Breast epithelium (tissue), 4 donors: ENCODE measurements at places on chromosomes 2 and 18. TPM values are rescaled to one million over a fixed set of nuclear protein-coding genes. Genes with fewer than 3 reads are reported as not detected.

DNA sequence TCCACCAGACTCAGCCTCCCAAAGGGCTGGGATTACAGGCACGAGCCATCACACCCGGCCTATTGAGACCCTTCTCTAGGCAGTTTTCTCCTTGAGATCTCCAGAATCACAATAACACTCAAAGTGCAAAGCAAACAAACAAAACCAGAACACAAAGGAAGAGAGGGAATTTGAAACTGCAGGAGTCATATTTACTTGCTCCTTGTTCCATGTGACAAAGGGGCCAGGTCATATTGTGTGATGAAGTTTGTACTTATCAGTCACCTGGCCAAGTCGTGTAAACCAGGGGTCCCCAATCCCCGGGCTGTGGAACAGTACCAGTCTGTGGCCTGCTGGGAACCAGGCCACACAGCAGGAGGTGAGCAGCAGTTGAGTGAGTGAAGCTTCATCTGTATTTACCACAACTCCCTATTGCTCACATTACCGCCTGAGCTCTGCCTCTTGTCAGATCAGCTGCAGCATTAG, 26.5 kb downstream of the SCYGR8 start:
- H3K27ac ChIP-seq = no peak overlapping the region
- H3K36me3 ChIP-seq = no peaks in the 10 kb centered on the region
- no peak for DNase-seq
- H3K4me3 ChIP-seq = no peak overlapping the region
- no peaks in the 10 kb centered on the region for H3K4me1 ChIP-seq
- H3K27me3 ChIP-seq = no peaks in the 10 kb centered on the region

GRCh38 chr18:57083485-57083884, 63.4 kb upstream of the BOD1L2 start:
- no peaks in the 10 kb centered on the region for H3K36me3 ChIP-seq
- H3K4me1 ChIP-seq = no peaks in the 10 kb centered on the region
- no peak overlapping the region for H3K4me3 ChIP-seq
- no peak overlapping the region for H3K27ac ChIP-seq

DNA sequence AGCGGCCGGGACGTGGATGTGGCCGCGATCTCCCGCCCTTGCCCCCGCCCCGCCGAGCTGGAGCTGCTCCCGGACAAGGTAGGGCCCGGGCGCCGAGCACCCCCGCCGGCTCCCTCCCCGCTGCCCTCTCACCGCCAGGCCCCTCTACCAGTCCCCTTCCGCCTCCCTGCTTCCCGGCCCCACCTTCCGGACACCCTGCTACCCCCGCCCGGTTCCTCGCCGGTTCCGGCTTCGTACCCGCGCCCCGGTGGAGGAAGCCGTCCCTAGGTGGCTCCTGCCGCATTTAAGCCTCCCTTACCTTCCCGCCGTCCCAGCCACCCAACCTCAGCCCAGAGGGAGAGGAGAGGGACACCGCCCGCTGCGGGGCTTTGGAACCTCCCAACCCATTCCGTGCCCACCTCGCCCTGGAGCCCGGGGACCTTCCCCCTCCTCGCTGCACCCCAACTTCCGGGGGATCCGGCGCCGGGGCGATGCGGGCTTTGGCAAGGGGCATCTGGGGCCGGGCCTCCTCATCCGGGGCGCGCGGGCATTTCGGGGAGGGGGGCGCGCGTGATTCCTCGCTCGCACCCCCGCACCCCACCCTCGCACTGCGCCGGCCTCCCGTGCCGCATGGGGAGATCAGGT, 475 bp downstream of the B3GNT2 start:
- no peaks in the 10 kb centered on the region for H3K4me1 ChIP-seq
- H3K36me3 ChIP-seq = no peaks in the 10 kb centered on the region
- DNase-seq = no peak
- H3K27me3 ChIP-seq = no peaks in the 10 kb centered on the region
- peak overlapping the region; percentile 95 for H3K4me3 ChIP-seq
- H3K27ac ChIP-seq = peak overlapping the region; percentile 97

- no peak overlapping the region for H3K4me3 ChIP-seq
- no peaks in the 10 kb centered on the region for H3K4me1 ChIP-seq
- H3K27me3 ChIP-seq = no peaks in the 10 kb centered on the region
- H3K36me3 ChIP-seq = no peaks in the 10 kb centered on the region
Measured at GRCh38 chr18:22466608-22467395, 49.1 kb upstream of the CTAGE1 start.

Gene CCDC178
- total RNA-seq = 3.5 TPM

DNA sequence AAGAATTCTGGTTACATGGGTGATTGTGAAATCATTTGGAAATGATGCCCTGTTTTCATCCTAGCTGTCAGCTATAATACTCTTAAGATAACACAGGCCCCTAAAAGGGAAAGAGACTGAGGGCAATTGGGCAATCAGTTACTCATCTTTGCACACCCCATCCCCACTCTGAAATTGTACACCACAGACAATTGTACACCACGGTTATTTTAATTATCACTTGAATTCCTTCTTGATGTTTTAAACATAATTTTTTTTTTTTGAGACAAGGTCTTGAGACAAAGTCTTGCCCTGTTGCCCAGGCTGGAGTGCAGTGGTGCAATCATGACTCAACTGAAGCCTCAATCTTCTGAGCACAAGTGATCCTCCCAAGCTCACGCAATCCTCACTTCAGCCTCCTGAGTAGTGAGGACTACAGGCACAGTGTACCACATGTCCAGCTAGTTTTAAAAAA, 862.4 kb upstream of the ACVR2A start:
- H3K27me3 ChIP-seq = no peaks in the 10 kb centered on the region
- H3K27ac ChIP-seq = peak overlapping the region; percentile 56
- no peak overlapping the region for H3K4me3 ChIP-seq
- no peak for DNase-seq
- no peaks in the 10 kb centered on the region for H3K4me1 ChIP-seq
- H3K36me3 ChIP-seq = no peaks in the 10 kb centered on the region

DNA sequence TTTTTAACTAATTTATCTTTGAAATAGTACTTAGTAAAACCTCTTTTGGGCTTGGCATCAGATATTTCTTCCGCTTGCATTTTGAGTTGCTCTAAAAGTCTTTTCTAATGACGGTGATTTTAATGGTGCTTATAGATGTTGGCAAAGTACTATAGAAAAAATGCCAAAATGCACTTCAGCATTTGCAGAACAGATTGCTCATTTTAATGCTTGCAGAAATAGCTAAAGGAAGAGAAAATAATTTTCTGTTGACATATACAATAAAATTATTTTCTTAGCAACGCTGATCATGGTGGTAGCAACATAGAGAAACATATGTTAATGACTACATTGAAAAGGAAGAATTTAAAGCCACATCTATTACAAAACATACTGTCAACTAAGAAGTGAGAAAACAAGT, 170.7 kb downstream of the STK39 start:
- H3K4me1 ChIP-seq = no peaks in the 10 kb centered on the region
- no peaks in the 10 kb centered on the region for H3K36me3 ChIP-seq
- DNase-seq = no peak
- H3K4me3 ChIP-seq = no peak overlapping the region
- H3K27me3 ChIP-seq = no peaks in the 10 kb centered on the region

GRCh38 chr18:22828171-22828570, 105.0 kb upstream of the RBBP8 start:
- H3K4me1 ChIP-seq = no peaks in the 10 kb centered on the region
- H3K36me3 ChIP-seq = no peaks in the 10 kb centered on the region
- peak overlapping the region; percentile 76 for H3K27ac ChIP-seq
- no peak overlapping the region for H3K4me3 ChIP-seq
- DNase-seq = no peak
- no peaks in the 10 kb centered on the region for H3K27me3 ChIP-seq

GRCh38 chr2:121052023-121052422, 233.0 kb downstream of the TFCP2L1 start:
- H3K4me1 ChIP-seq = no peaks in the 10 kb centered on the region
- no peaks in the 10 kb centered on the region for H3K36me3 ChIP-seq
- H3K27ac ChIP-seq = no peak overlapping the region
- DNase-seq = no peak
- H3K4me3 ChIP-seq = no peak overlapping the region

DNA sequence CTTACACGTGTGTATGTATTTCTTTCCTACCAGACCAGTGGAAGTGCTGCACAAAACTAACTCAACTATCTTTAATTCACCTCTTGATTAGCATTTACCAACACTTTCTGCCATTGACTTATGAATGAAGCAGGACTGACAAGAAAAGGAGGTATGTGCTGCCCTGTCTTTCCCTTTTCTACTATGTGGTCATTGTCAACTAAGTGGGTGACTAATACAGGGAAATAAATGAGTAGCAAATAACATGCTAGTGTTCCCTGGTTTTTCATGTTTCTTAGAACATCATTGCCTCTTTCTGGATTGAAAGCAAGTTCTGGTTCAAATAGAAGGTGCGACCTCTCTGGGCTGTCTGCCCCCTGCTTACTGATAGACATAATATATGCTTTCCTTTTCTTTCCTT, 58.0 kb downstream of the LINC00305 start:
- H3K27me3 ChIP-seq = no peaks in the 10 kb centered on the region
- no peaks in the 10 kb centered on the region for H3K36me3 ChIP-seq
- no peak overlapping the region for H3K4me3 ChIP-seq
- no peaks in the 10 kb centered on the region for H3K4me1 ChIP-seq
- no peak for DNase-seq
- no peak overlapping the region for H3K27ac ChIP-seq

- no peak for DNase-seq
- no peaks in the 10 kb centered on the region for H3K27me3 ChIP-seq
- H3K4me1 ChIP-seq = no peaks in the 10 kb centered on the region
Measured at GRCh38 chr2:24824966-24825882, 32.0 kb downstream of the CENPO start.

DNA sequence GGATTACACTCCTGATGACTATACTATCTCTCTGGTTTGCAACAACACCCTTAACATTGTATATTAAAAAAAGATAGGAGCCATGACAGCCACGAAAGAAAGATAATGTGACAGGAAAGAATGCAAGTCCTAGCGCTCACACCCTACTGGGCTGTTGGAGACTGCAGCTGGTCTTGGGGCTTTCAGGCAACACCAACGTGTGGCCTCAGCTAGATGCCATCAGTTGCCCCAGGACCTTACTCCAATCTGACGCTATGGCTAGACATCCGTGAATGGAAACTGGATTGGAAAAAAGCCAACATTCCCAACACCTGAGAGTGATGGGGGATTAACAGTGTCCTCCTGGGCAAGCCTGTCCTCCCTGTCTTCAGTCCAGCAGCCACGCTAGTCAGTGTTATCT, 357.4 kb upstream of the GULP1 start:
- H3K36me3 ChIP-seq = no peaks in the 10 kb centered on the region
- no peaks in the 10 kb centered on the region for H3K4me1 ChIP-seq
- DNase-seq = no peak

- H3K36me3 ChIP-seq = no peaks in the 10 kb centered on the region
- DNase-seq = no peak
- H3K27me3 ChIP-seq = no peaks in the 10 kb centered on the region
- no peaks in the 10 kb centered on the region for H3K4me1 ChIP-seq
Measured at GRCh38 chr2:7726989-7727388, 809.8 kb downstream of the RNF144A start.

DNA sequence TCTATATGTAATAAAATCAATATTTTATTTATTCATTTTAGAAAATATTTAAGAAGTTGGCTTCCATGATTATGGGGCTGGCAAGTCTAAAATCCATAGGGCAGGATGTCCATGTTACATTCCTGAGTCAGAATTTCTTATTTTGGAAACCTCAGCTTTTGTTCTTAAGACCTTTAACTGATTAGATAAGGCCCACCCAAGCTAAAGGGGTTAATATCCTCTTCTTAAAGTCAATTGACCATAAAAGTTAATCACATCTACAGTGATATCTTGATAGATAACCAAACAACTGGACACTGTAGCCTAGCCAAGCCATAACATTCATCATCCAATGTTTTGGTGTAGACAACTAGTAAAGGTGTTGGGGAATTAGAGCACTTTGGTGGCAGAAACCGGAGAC, 1035.4 kb upstream of the ZEB2 start:
- H3K4me3 ChIP-seq = no peak overlapping the region
- H3K27me3 ChIP-seq = no peaks in the 10 kb centered on the region
- no peaks in the 10 kb centered on the region for H3K36me3 ChIP-seq

- no peak overlapping the region for H3K27ac ChIP-seq
- no peaks in the 10 kb centered on the region for H3K36me3 ChIP-seq
- no peaks in the 10 kb centered on the region for H3K27me3 ChIP-seq
- no peak overlapping the region for H3K4me3 ChIP-seq
- DNase-seq = no peak
Measured at GRCh38 chr18:70553936-70554260, 265.1 kb downstream of the SOCS6 start.

- no peak for DNase-seq
- no peaks in the 10 kb centered on the region for H3K27me3 ChIP-seq
- no peak overlapping the region for H3K27ac ChIP-seq
Measured at GRCh38 chr2:125330133-125330532, 1305.0 kb downstream of the CNTNAP5 start.

Gene FRZB
- 2.9 TPM for total RNA-seq

GRCh38 chr2:163266772-163267171, 428.2 kb upstream of the KCNH7 start:
- no peak overlapping the region for H3K4me3 ChIP-seq
- H3K27ac ChIP-seq = no peak overlapping the region
- no peaks in the 10 kb centered on the region for H3K4me1 ChIP-seq
- no peaks in the 10 kb centered on the region for H3K27me3 ChIP-seq
- DNase-seq = no peak

DNA sequence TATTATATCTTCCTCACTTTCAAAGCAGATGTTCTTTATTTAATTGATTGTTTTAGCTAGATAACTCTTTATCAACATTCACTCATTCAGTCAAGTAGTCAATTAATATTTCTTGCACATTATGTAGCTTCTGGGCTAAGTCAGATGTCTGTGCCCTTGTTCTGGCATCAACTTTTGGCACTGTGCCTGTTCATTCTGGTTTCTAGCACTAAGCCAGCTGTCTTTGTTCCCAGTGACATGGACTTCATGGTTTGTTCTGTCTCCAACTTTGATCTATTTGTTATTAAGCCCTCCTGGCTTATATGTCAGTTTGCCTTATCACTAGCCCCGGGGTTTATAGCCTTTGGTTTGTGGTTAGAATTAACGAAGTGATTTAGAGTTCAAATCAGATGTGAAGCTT, 247.9 kb upstream of the SYT4 start:
- no peak overlapping the region for H3K27ac ChIP-seq
- no peak for DNase-seq
- no peaks in the 10 kb centered on the region for H3K36me3 ChIP-seq
- H3K4me3 ChIP-seq = no peak overlapping the region

Gene ADD2
- 2.3 TPM for total RNA-seq

Gene SP5
- 1.5 TPM for total RNA-seq

- no peak for DNase-seq
- no peaks in the 10 kb centered on the region for H3K4me1 ChIP-seq
- H3K27ac ChIP-seq = no peak overlapping the region
Measured at GRCh38 chr18:23087352-23087751, 47.9 kb upstream of the CABLES1 start.

- no peaks in the 10 kb centered on the region for H3K36me3 ChIP-seq
- H3K4me3 ChIP-seq = no peak overlapping the region
- no peaks in the 10 kb centered on the region for H3K27me3 ChIP-seq
- DNase-seq = no peak
Measured at GRCh38 chr2:239327536-239328350, 73.1 kb downstream of the HDAC4 start.

GRCh38 chr2:148902798-148903197, 27.8 kb downstream of the KIF5C start:
- no peaks in the 10 kb centered on the region for H3K36me3 ChIP-seq
- no peak overlapping the region for H3K4me3 ChIP-seq
- DNase-seq = no peak
- H3K27ac ChIP-seq = no peak overlapping the region

- no peak overlapping the region for H3K4me3 ChIP-seq
- no peaks in the 10 kb centered on the region for H3K36me3 ChIP-seq
- H3K27ac ChIP-seq = no peak overlapping the region
- DNase-seq = no peak
- H3K27me3 ChIP-seq = no peaks in the 10 kb centered on the region
Measured at GRCh38 chr2:116088236-116088635, 1645.8 kb downstream of the DPP10 start.
